ENCODE measurements at places on chromosomes 11 and 22.
A peak's percentile ranks its signal among the peaks of the same experiment; 100 is the strongest.

DNA sequence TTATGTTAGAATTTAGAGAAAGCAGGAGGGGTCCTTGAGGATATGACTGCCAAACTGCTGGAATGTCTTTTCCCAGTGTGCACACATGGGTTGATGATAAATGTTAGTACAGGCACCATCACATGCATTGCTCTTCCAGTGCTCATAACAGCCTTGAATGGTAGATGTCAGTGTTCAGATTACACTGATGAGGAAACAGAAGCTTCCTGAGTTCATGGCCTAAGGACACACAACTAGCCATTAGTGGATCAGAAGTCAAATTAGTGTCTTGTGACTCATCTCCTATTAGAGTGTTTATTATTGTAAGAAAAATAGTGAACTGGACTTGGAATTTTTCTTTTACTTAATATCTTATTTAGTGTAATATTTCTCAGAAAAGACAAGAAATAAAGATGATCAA, 241.5 kb downstream of the DDX10 start:
- no peak for DNase-seq

DNA sequence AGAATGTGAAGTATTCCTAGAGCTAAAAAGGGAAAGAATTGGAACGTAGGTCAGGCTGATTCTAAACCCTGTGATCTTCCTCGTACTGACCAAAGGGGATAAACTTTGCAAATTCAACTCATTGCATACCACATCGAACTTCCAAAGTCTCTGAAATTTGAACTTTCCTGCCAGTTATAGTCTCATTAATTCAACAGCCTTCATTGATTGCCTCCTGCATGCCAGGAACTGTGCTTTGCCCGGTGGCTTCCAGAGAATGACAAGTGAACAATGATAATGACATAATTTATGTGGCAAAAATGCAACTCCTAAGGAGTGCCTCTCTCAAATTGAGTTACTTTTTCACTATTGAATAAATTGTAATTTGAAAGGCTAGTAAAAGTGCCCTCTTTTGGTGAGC, 107.7 kb upstream of the LDLRAD3 start:
- no peak for DNase-seq

DNA sequence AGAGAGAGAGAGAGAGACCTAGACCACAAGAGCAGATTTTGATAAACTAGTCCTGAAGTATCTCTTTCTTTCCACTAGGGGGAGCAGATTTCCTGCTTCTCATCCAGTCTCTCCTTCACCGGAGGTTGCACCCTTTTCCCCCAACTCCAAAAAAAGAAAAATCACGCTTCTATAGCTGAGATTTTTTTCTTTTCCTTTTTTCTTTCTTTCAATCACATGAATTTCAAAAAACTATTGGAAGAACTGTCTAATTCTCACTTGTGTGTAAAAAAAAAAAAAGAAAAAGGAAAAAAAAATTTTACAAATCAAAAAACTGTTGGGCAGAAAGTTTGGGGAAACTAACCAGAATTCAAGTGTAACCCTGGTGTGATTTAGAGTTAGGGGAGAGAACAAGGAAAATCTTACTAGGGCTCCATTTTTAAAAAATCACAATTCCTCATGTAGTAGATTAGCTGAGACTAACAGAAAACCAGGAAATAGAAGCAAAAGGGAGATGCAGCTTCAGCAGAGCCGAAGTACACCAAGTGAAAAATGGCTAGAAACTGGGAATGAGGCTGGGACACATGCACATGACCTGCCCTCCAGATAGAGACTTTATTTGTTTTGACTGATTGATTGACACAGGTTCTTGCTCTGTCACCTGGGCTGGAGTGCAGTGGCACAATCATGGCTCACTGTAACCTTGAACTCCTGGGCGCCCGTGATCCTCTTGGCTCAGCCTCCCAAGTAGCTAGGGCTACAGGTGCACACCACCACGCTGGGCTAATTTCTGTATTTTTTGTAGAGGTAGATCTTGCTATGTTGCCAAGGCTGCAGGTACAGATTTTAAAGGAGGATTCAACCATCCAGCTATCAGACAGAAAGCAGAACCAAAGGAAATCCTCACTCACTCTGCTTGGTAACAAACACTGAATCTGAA, 27.1 kb downstream of the SDHD start:
- peak; percentile 27 for DNase-seq

DNA sequence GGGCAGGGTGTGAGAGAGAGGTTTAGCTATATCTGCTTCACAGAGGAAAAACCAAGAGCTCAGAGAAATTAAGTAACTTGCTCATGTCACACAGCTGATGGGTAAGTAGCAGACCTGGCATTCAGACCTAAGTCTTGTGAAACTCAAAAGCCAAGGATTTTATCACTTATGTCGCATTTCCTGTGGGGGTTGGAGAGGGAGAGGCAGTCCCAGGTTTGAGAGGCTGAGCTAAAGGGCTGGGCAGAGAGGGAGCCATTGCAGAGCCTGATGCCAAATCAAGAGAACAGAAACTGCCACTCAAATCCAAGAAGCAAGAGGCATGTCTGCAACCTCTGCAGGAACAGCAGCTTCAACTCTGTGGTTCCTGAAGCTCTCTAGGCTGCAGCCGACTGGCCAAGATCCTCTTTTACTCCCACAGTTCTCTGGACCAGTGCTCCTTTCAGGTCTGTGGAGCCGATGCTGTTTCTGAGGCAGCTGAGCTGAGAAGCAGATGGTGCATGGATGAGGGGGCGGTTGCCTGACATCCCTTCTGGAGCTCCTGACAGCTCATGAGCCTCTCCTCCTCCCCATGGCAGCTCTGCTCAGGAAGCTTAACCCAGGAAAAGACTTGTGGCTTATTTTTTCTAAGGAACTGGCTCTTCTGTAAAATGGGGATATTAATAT, 47.6 kb upstream of the NAV2 start:
- DNase-seq = no peak

DNA sequence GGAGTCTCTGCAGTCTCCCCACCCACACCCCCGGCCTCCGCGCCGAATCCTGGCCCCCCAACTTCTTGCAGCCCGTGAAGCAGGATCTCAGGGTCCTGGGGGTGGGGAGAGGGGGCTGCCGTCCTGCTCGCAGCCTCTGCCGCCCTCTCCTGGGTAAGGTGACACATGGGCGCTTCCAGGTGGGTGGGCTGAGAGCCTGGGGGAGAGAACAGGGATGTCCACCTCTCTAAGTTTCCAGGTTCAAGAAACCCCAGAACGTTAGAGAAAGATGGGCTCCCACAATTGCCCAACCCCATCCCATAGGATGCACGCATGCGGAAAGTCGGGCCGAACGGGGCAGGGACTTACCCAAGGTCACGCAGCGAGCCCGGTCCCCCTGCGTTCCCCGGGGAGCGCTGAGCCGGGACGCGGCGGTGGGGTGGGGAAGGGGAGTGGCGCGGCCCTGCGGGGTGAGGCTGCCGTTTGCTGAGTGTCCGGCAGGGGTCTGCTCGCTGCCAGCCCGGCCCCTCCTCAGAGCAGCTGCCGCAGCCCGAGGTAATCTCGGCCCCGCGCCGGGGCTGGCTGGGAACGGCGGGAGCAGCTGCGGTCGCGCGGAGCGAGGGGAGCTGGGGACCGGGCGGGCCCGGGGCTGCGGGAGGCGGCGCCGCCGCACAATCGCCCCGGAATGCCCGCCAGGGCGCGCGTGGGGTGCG, 705 bp upstream of the CAPN1 start:
- DNase-seq = peak; percentile 51

DNA sequence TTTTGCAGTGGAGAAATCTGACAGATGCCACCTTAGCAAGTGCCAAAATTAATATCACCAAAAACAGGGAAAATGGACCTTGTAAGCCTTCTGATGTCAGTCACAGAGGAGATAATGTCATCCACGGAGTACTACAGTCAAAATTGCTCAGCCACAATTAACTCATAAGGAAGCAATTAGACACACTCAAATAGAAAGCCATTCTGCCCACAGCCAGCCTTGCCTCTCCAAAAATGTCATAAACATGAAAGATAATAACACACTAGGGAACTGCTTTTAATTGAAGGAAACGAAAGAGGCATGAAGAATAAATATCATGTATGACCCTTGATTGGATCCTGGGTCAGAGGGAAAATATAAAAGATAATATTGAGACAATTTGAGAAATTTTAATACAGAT, 505.6 kb upstream of the API5 start:
- no peak for DNase-seq

- DNase-seq = no peak
Observed at GRCh38 chr11:8032576-8033304, 45.6 kb downstream of the EIF3F start.

GRCh38 chr22:42800451-42801251, 56.4 kb downstream of the ARFGAP3 start:
- no peak for DNase-seq

DNA sequence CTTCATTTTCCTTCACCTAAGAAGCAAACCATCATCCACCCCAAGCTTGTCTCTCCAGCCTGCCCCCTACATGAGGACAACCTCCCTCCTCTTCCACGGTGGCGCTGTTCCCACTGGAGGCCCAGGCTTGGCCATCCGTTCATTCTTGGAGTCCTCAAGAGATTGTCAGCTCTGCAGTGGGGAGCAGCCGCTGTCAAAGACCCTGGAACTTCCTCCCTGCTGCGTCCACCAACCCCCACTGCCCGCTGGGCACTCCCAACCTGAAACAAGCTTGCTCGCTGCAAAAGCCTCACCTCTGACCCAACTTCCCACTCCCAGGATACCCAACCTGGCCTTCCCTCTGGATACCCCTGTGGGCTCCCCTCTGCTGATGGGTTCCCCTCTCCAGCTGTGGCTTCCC, 10.4 kb upstream of the CD81 start:
- no peak for DNase-seq

DNA sequence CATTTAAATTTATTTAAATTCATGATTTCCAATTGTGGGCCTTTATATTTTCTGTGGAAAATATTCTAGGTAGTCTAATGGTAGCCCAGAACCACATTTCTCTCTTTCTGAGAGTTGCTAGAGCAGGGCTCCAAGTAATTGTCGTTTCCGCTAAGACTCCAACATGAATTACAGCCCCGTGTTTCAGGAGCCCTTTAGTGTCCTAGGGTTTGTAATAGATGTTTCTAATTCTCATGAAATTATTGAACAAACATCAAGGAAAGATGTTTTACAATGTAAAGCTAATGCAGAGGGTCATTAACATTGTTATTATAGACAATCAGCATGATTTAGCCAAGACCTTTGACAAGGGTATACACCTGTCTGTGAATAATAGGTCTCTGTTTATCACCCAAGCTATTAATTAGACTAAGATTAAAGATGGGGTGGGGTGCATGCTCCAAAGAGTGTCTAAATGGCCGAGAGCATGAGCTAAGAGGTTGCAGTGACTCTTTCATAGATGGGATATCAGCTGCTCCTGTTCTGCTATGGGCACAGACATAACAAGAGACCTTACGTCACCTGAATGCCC, 81.8 kb upstream of the NTM start:
- DNase-seq = no peak

DNA sequence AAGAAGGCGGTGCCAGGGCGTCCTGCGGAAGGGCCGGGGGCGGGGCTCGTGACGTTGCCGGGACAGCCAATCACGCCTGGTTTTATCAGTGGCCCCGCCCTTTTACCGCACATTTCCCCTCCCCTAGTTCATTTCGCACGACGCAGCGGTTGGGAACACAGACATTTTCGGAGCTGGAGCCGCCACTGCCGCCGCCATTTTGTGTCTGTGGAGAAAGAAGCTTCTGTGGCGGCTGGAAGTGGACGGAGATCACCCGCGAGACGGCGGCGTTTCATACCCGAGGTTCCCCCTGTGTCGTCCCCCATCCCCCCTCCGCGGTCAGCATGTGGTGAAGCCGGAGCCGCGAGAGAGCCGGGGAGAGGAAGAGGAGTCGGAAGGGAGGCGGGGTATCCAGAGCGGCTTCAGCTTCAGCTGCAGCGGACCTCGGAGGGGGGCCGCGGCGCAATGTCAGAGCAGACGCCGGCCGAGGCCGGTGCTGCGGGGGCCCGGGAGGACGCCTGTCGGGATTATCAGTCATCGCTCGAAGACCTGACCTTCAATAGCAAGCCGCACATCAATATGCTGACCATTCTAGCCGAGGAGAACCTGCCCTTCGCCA, at the start of gene PCF11:
PCF11 (plus strand) TSS at position 136 of the 598 bp plus-strand sequence; CDS start at position 445, 309 bp downstream.
- DNase-seq = no peak

DNA sequence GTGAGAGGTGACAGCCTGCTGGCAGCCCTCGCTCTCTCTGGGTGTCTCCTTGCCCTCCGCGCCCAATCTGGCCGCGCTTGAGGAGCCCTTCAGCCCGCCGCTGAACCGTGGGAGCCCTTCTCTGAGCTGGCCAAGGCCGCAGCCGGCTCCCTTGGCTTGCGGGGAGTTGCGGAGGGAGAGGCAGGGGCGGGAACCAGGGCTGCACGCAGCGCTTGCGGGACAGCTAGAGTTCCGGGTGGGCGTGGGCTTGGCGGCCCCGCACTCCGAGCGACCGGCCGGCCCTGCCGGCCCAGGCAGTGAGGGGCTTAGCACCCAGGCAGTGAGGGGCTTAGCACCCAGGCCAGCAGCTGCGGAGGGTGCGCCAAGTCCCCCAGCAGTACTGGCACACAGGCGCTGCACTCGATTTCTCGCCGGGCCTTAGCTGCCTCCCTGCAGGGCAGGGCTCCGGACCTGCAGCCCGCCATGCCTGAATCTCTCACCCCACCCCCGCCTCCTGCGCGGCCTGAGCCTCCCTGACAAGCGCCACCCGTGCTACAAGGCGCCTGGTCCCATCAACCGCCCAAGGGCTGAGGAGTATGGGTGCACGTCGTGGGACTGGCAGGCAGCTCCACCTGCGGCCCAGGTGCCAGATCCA, 1526.1 kb downstream of the FAM181B start:
- no peak for DNase-seq

- no peak for DNase-seq
Observed at GRCh38 chr11:20050551-20051333, 109.5 kb downstream of the DBX1 start.

- DNase-seq = no peak
Observed at GRCh38 chr11:35380603-35381002, 38.8 kb downstream of the SLC1A2 start.

- no peak for DNase-seq
Observed at GRCh38 chr11:2268729-2269600, 1.4 kb downstream of the ASCL2 start.

- no peak for DNase-seq
Observed at GRCh38 chr11:17516551-17517150, 27.6 kb downstream of the USH1C start.

DNA sequence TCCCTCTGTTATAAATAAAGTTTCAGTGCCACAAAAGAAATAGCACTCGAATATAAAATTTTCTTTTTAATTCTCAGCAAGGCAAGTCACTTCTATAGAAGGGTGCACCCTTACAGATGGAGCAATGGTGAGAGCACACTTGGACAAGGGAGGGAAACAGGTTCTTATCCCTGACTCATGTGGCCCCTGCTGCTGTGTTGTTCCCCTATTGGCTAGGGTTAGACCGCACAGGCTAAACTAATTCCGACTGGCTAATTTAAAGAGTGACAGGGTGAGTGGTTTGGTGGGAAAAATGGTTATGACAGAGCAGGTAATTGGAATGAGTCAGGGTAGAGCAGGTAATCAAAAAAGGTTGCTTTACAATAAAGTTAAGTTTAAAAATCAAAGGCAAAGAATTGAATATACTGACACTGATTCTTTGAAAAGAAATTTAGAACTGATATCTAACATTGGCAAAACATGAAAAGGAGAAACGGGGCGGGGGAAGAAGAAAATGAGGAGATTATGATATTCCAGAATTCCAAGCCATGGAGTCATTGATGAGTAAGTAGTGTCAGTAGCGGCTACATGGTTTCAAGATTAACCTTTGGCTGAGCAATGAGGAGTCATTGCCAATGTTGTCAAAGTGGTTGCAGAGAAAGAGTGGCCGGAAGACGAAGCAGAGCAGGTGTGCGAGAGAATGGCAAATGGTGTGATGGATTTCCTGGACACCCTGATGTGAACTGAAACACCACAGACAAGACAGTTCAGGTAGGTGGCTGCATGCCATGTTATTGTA, 48.4 kb upstream of the MRGPRX1 start:
- DNase-seq = no peak

- DNase-seq = no peak
Observed at GRCh38 chr22:36492109-36492508, 10.7 kb upstream of the TXN2 start.

All from left renal pelvis (tissue), 4 donors.